ENCODE measurements at places on chromosomes 4 and X.

DNA sequence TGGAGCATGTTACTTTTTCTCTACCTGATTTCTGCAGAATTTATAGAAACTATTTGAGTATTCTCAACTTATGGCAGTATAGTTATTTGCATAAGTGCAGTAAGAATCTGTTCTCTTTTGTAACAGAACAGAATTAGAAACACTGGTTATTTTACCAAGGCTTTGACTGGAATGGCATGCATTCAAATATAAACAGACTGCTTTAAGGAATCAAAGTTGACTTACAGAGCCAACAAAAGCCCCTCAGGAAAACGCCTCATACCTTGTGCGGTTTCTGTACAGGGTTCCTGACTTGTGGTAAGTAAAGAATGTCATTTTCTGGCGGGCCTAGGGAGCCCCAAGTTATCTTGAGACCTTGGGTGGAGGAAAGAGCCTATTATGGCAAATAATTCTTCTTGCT lies 97.1 kb downstream of the GPR143 start:
- no peak for DNase-seq

- DNase-seq = no peak
Measured at GRCh38 chr4:106869551-106869950, 166.6 kb downstream of the DKK2 start.

DNA sequence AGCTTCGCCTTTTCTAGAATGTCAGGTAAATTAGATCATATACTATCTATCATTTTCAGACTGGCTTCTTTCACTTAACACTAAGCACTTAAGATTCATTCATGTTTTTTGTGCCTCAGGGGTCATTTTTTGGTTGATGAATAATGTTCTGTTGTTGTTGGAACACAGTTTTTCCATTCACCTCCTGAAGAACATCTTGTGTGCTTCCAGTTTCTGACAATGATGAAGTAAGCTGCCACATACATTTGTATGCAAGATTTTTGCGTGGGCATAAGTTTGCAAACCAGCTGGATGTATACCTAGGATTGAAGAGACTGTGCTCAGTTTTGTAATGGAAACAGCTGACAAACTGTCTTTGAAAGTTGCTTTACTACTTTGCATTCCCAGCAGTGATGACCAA lies 37.6 kb downstream of the MAGEA9 start:
- no peak for DNase-seq

GRCh38 chrX:25878806-25879205 lies 259.3 kb upstream of the MAGEB18 start:
- no peak for DNase-seq

- no peak for DNase-seq
Measured at GRCh38 chr4:136831553-136831952, 700.7 kb downstream of the PCDH18 start.

- DNase-seq = no peak
Measured at GRCh38 chrX:103932133-103932532, 30.3 kb upstream of the TMSB15B start.

- peak; percentile 2 for DNase-seq
Measured at GRCh38 chr4:48490012-48490679, at the start of gene ZAR1. TSS of gene ZAR1 (plus strand) at chr4:48490252. CDS start at chr4:48490292, 40 bp downstream.

DNA sequence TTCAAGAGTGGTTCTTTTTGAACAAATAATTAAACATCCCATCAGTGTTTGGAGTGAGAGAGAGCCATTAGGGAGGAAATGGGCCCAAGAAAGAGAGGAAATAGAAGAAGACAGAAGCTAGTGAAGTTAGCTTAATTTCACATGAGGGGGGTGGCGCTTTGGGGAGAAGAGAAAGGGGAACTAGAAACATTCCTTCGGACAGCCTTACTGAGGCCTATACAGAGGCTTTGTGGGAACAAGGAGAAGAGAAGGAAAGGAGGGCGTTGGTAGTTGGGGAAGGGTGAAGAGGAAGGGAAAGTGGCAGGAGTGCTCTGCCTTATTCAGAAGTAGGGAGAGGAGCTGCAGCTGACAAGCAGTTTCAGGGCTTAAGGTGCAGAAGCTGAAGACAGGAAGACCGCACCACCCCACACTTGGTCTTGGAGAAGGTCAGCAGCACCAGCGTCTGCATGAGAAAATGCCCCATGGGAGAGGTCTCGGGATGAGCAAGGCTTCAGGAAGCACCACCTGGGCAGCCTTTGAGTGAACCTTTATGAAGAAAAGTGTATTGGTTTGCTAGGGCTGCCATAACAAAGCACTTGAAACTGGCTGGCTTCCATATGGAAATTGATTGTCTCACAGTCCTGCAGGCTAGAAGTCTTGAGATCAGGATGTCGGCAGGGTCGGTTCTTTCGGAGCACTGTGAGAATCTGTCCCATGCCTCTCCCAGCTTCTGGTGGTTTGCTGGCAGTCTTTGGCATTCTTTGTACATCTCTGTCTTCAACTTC lies 85.1 kb downstream of the KIT start:
- no peak for DNase-seq

DNA sequence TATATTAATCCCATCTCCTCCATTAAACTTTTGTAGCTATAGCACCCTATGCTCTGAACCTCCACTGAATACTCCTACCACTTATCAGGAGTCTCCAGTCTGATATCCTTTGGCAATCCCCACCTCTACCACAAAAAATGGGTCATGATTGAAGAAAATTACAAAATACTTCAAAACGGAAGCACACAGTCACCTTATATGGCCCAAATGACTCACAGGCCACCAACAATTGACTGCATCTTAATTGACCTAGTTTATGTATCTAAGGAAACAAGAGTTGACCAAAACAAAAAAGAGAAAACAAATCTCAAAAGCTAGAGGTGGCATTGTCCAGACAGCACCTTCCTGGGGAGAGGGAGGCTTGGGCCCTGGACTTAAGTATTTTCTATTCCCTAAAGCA lies 120.0 kb upstream of the DIAPH2 start:
- DNase-seq = no peak

DNA sequence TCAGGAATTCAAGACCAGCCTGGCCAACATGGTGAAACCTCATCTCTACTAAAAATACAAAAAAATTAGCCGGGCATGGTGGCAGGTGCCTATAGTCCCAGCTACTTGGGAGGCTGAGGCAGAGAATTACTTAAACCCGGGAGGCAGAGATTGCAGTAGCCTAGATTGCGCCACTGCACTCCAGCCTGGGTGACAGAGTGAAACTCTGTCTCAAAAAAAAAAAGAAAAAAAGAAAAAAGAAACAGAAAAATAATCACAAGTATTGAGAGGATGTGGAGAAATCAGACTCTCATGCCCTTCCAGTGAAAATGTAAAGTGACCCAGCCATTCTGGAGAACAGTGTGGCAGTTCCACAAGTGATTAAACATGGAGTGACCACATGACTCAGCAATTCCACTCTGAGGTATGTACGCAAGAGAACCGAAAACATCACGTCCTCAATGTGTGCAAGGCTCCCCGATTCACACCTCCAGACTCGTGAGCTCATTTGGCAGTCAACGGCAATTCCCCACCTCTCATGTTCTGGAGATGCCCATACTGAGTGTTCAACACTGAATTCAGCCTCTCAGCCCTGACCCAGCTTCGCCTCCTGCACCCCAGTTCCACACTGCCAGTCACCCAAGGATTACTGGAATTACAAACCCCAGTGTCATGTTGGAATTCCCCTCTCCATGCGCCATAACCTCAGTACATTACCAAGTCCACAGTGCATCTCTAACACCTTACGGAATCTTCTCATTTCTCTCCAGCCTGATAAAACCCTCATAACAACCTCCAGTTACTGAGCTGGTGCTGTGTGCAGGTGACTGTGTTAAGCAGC lies 21.1 kb downstream of the ACOX3 start:
- DNase-seq = no peak

DNA sequence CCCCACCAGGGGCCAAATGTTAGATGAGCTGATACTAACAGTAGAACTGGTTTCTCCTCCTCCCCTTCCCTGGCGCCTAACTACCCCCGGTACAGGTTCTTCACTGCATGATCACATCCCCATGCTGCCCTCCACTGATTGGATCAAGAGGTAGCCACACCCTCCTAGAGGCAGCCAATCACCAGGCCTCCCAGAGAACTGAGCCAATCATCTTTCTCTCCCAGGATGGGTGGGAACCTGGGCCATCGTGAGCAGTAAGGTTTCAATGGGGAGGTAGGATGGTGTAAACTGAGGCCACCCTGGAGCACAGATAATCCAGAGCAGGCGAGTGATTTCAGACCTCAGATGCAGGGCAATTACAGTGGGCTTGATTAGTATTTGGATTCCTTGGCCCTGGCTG lies 64.2 kb downstream of the PPP2R2C start:
- DNase-seq = no peak

- no peak for DNase-seq
Measured at GRCh38 chr4:65724973-65725372, 54.7 kb upstream of the EPHA5 start.

GRCh38 chr4:52685316-52685715 lies 26.2 kb upstream of the USP46 start:
- no peak for DNase-seq

DNA sequence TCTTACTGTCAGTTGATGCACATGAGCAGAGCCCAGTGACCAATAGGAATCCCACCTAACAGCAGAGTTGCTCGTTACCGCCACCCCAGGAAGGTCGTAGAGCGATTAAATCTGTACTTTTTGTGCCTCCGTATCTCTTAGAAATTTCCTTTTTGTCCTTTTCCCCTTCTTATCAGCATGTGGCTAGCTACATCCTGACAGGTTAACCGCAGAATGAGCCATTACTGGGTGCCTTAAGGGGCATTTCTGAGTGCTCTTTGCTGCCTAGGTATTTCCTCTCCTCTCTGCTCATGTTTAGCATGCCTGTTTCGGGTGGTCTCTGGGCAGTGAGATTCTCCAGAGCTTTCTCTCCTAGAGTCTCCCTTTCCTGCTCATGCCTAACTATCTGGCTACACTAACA lies 530.5 kb downstream of the FAM133A start:
- no peak for DNase-seq

GRCh38 chrX:46791927-46792809 lies 33.2 kb upstream of the SLC9A7 start:
- peak; percentile 50 for DNase-seq

DNA sequence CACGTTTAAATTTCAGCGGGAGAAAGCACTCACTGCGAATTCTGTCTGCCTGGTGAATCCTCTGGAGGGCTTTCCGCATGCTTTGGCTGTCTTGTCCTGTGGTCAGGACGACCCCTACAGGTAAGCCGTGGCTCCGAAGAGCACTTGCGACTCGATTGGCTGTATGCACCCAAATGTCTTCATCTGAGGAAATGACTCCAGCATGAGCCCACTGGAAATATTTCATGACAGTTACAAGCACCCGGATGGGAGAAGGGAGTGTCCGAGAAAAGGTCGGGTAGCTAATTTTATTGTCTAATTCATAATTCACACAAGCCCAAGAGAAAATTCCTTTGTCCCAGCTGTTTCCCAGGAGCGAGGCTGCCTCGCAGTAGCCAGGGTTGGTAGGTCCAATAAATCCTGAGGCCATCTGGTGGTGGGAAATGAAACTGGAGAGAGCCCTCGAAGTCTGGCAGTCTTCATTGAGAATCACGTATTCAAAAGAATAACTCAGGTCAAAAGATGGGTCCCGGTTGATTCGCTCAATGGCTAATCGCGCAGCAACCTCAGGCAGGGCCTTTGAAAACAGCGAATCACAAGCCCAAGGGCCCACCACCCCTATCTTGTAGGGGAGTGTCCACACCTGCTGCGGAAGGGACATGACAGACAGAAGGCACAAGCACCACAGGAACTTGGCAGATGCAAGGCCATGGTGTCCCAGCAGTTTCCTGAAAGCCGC lies 6.6 kb downstream of the GUCY2F start:
- DNase-seq = peak; percentile 10

DNA sequence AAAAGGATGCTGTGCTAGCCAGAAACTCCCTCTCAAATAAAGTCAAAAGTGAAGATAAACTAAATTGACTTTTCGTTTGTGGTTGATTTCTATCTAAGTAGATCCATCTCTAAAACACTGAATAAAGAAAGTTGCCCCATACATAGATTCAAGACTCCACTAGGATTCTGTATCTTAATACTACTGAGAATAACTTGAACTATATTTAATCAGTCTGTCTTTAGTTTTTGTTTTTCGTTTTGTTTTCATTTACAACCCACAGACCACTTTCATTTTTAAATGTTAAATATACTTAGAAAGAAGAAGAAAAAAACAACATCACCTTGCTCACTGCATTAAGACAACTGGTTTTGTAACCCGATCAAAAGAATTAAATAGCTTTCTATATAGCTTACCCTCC lies 655.0 kb downstream of the RPA4 start:
- no peak for DNase-seq

DNA sequence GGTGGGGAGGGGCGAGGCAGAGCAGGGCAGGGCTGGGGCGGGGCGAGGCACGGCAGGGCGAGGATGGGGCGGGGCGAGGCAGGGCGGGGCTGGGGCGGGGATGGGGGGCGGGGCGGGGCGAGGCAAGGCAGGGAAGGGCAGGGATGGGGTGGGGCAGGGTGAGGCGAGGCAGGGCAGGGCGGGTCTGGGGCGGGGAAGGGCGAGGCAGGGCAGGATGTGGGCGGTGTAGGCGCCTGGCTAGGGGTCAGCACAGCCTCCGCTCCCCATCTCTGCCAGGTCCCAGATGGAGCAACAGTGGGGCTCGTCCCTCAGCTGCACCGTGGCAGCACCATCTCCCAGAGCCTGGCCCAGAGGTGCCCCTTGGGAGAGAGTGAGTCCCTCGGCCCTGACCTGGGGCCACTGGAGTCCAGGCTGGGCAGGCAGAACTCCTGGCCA lies 4.2 kb upstream of the SRPK3 start:
- no peak for DNase-seq

- no peak for DNase-seq
Measured at GRCh38 chr4:181860668-181861067, 382.5 kb upstream of the TENM3 start.

GRCh38 chr4:141350122-141350905 lies 129.6 kb downstream of the ZNF330 start:
- DNase-seq = peak; percentile 87

DNA sequence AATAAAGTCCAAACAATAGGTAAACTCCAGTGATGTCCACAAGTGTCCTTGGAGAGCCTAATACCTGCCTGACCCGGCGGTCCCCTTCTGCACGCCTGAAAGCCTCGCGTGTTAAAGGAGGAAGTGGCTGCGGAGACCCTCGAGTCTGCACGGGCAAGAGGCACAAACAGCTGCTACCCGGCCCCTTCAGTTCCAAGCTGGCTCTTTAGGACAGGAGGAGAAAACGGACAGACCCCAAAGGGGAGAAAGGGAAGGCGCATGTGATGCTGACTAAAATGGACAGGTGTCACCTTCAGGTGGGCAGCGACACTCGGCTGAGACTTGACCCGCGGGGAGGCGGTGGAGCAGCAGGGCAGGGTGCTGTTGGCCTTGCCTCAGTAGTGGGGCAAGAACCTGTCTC lies 102.7 kb upstream of the TENM3 start:
- DNase-seq = no peak

DNA sequence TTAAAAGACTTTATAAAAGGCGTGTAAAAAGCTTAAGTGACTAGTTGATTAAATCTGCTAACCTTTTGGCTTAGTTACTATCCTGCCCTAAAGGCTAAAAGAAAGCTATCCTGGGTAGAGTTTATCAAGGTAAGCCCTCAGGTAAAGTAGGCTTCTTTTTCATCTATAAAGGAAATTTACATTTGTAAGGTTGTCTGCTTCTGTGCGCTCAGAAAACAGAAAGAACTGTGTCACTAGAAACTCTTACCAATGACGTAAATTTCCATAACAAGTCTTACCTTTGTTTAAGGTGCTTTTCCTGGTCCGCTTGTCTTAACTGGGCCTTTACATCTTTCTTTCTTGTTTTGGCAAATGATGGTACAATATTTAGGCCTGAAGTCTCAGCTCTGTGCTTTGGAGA lies 37.7 kb upstream of the FGF2 start:
- no peak for DNase-seq
